ENCODE measurements at places on chromosomes 11 and 22.

DNA sequence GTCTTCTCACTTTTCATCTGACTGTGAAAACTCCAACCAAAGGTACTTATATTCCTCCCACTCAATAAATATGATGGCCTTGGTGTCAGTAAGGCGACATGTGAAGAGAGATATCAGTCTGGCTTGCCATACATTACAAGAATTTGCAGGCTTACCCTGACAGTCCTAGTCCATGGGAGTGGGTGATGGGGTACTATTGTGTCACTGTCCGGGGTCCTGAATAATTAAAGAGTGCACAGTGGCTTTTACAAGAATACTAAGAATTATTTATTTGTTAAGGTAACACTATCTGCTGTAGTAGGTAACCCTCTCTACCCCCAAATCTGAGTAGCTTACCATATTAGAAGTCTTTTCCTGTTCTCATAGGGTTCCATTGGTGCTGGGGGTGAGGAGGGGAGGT, 23.1 kb upstream of the IZUMO1R start:
- H3K27me3 ChIP-seq = no peaks in the 10 kb centered on the region
- no peak overlapping the region for H3K4me3 ChIP-seq
- H3K4me1 ChIP-seq = no peaks in the 10 kb centered on the region
- no peak overlapping the region for H3K27ac ChIP-seq

DNA sequence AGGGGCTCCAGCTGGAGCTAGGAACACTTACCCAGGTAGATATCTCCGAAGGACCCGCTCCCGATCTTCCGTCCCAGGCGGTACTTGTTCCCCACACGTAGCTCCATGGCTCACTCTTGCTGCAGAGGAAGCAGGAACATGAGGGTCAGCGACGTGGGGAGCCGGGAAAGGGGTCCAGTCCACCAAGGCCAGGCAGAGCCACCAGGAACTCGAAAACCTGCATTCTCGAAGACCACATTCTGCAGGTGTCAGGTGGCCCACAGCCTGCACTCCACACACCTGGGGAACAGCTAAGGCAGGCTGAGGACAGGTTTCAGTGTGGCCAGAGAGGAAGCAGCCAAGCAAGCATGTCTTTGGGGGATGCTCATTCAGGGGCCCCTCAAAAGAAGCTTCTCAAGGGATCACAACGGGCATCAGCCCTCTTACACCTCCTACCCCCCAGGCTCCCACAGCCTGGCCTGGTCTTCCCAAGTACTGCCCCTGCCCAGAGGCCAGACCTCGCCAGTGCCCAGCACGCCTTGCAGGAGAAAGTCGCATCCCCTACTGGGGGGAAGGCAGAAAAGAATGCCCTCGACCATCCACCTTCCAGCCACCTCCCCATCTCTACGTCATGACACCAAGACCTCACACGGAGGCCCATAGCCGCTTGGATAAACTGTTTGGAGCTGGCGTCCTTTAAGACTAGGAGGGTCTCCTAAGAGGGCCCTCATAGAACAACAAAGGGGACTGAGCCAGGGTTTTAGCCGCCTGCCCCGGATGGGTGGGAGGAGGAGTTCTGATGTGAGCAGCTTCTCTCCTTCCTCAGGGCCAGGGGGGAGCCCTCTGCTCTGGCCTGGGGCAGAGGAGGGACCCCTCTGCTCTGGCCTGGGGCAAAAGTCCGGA, 2.9 kb downstream of the CSNK1E start:
- peaks cover 3% of the 10 kb centered on the region for H3K36me3 ChIP-seq
- H3K4me3 ChIP-seq = peak overlapping the region; percentile 62
- peaks cover 53% of the 10 kb centered on the region for H3K4me1 ChIP-seq
- H3K27me3 ChIP-seq = no peaks in the 10 kb centered on the region

- no peak overlapping the region for H3K27ac ChIP-seq
- H3K36me3 ChIP-seq = no peaks in the 10 kb centered on the region
- no peak overlapping the region for H3K4me3 ChIP-seq
- DNase-seq = no peak
- H3K27me3 ChIP-seq = no peaks in the 10 kb centered on the region
- no peaks in the 10 kb centered on the region for H3K4me1 ChIP-seq
These were observed 459.6 kb downstream of the TBC1D22A start for GRCh38 chr22:47221840-47222615.

DNA sequence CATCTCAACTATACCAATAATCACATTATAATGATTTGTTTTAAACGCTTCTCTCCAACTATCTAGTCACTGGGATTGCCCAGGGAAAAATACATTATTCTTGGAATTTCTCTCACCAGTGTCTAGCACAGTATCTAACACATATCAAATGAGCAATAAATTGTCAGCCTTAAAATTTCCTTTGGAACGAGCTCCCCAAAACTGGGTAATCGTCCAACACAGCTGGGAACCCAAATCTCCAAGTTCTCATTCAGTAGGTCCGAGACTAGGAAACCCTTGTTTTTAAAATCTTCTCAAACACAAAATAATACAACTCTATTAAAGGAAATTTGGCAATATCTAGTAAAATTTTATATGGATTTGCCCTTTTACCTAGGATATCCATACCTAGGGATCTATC, 327.8 kb upstream of the ARHGAP42 start:
- no peak overlapping the region for H3K4me3 ChIP-seq
- no peaks in the 10 kb centered on the region for H3K27me3 ChIP-seq
- H3K36me3 ChIP-seq = no peaks in the 10 kb centered on the region
- no peak overlapping the region for H3K27ac ChIP-seq
- no peak for DNase-seq
- no peaks in the 10 kb centered on the region for H3K4me1 ChIP-seq

DNA sequence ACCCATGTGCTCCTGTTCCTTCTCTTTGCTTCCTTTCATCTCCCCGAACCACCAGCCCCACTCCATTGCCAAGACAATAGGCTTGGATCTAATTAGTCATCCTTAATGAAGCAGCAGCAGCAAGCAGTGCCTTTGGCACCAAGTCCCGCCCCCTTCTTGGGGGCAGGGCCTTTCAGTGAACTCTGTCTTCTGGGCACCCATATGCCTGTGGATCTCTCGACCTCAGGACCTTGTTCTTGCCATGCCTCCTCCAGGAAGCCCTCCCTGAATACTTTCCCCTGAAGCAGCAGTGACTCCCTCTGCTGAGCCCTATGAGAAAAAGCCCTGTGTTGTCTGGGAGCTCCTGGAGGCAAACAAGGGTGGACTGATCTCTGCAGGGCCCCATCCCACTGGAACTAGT, 32.1 kb downstream of the ARHGEF17 start:
- no peak for DNase-seq
- peaks cover 26% of the 10 kb centered on the region for H3K4me1 ChIP-seq
- no peak overlapping the region for H3K27ac ChIP-seq
- no peaks in the 10 kb centered on the region for H3K27me3 ChIP-seq

DNA sequence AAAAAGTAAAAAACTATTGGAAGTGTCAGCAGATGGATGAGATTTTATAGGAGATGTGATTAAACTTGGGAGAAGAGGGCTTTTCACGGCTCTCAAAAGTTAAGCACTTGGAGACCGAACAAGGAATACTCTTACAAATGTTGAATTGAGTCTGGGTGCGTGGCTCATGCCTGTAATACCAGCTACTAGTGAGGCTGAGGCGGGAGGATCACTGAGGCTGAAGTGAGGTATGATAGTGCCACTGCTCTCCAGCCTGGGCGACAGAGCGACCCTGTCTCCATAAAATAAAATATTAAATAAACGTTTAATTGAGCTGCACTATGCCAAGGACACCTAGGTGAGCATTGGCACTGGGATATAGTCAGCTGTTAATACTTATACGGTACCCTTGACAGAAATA, 1.9 kb downstream of the CEP57 start:
- no peaks in the 10 kb centered on the region for H3K36me3 ChIP-seq
- no peaks in the 10 kb centered on the region for H3K27me3 ChIP-seq
- H3K4me3 ChIP-seq = peak overlapping the region; percentile 95
- H3K4me1 ChIP-seq = peaks cover 2% of the 10 kb centered on the region

GRCh38 chr22:49303061-49303735, 524.5 kb downstream of the BRD1 start:
- DNase-seq = no peak
- no peak overlapping the region for H3K4me3 ChIP-seq

DNA sequence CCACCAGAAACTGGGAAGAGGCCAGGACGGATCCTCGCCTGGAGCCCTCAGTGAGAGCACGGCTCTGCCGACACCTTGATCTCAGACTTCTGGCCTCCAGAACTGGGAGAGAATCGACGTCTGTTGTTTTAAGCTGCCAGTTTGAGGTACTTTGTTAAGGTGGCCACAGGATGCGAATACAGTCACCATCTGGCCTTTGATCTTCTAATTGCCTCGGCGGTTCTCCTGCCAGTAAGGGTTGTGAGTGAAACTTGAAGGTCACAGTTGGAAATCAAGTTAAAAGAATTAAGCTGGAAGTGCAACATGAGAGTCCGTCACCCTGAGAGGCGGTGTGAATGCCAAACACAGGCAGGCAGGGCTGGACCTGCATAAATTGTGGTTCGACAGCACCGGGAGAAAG, 27.9 kb downstream of the PARVB start:
- H3K36me3 ChIP-seq = no peaks in the 10 kb centered on the region
- no peak overlapping the region for H3K27ac ChIP-seq
- no peak for DNase-seq
- H3K27me3 ChIP-seq = no peaks in the 10 kb centered on the region
- H3K4me1 ChIP-seq = no peaks in the 10 kb centered on the region

GRCh38 chr11:6251120-6251733, 8.4 kb upstream of the CCKBR start:
- no peaks in the 10 kb centered on the region for H3K27me3 ChIP-seq
- peak; percentile 51 for DNase-seq
- H3K36me3 ChIP-seq = no peaks in the 10 kb centered on the region
- no peaks in the 10 kb centered on the region for H3K4me1 ChIP-seq
- H3K27ac ChIP-seq = no peak overlapping the region

GRCh38 chr11:110072930-110073329, 20.3 kb upstream of the ZC3H12C start:
- H3K36me3 ChIP-seq = no peaks in the 10 kb centered on the region

GRCh38 chr11:65104628-65105027, 7.0 kb upstream of the TM7SF2 start:
- H3K4me3 ChIP-seq = no peak overlapping the region
- H3K27me3 ChIP-seq = no peaks in the 10 kb centered on the region
- DNase-seq = no peak
- no peaks in the 10 kb centered on the region for H3K4me1 ChIP-seq
- H3K36me3 ChIP-seq = peaks cover 6% of the 10 kb centered on the region

- H3K36me3 ChIP-seq = no peaks in the 10 kb centered on the region
- H3K27me3 ChIP-seq = no peaks in the 10 kb centered on the region
- no peak overlapping the region for H3K4me3 ChIP-seq
- H3K4me1 ChIP-seq = no peaks in the 10 kb centered on the region
These were observed 770.4 kb downstream of the ETS1 start for GRCh38 chr11:127816962-127817361.

- H3K27ac ChIP-seq = no peak overlapping the region
- H3K4me1 ChIP-seq = no peaks in the 10 kb centered on the region
- DNase-seq = peak; percentile 72
- no peaks in the 10 kb centered on the region for H3K36me3 ChIP-seq
These were observed 11.4 kb upstream of the BRD1 start for GRCh38 chr22:49838771-49839717.

GRCh38 chr22:24996420-24996952, 44.0 kb downstream of the KIAA1671 start:
- peak; percentile 66 for DNase-seq
- no peak overlapping the region for H3K4me3 ChIP-seq
- peaks cover 4% of the 10 kb centered on the region for H3K4me1 ChIP-seq
- no peak overlapping the region for H3K27ac ChIP-seq
- no peaks in the 10 kb centered on the region for H3K27me3 ChIP-seq

- H3K36me3 ChIP-seq = no peaks in the 10 kb centered on the region
- H3K27ac ChIP-seq = no peak overlapping the region
- no peaks in the 10 kb centered on the region for H3K27me3 ChIP-seq
- H3K4me3 ChIP-seq = no peak overlapping the region
- no peaks in the 10 kb centered on the region for H3K4me1 ChIP-seq
These were observed 66.5 kb downstream of the GGTLC2 start for GRCh38 chr22:22710719-22711531.

- H3K27ac ChIP-seq = no peak overlapping the region
- no peaks in the 10 kb centered on the region for H3K27me3 ChIP-seq
- H3K4me1 ChIP-seq = no peaks in the 10 kb centered on the region
- no peak overlapping the region for H3K4me3 ChIP-seq
- H3K36me3 ChIP-seq = no peaks in the 10 kb centered on the region
- DNase-seq = no peak
These were observed 21.0 kb downstream of the ASRGL1 start for GRCh38 chr11:62358273-62358672.
